ENCODE measurements at places on chromosomes 16 and 17.

DNA sequence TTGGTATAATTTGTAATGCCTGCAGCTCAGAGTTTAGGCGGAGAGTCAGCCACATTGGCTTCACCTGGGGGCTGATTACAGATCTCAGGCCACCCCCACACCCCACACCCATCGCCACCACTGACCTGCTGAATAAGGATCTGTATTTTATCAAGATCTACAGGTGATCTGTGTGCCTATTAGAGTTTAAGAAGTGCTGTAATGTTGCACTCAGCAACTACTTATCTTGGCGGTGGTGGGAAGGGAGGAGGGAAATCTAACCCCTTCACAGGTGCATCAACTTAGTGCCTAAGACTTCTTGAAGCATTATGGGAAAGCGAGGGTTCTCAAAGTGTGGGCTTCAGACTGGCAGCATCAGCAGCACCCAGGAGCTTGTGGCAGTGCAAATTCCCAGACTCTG lies 17.5 kb upstream of the KRT20 start:
- DNase-seq: no peak

DNA sequence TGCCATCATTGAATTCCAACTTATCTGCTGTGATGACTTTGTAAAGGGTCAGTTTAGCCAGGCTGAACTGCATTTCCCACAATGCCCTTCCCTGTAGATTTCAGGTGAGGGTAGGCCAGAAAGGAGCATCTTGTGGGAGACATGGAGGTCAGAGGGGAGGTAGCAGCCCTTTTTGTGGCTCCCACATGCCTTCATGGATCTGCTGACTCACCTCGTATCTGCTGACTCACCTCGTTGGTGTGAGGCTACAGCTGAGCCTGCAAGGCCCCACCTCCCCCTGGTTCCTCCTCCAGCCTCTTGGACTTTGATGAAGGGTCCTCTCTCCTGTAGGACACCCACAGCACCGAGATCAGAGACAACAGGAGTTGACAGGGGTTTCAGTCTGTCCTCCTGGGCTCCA lies 102.5 kb downstream of the SALL1 start:
- DNase-seq: no peak

DNA sequence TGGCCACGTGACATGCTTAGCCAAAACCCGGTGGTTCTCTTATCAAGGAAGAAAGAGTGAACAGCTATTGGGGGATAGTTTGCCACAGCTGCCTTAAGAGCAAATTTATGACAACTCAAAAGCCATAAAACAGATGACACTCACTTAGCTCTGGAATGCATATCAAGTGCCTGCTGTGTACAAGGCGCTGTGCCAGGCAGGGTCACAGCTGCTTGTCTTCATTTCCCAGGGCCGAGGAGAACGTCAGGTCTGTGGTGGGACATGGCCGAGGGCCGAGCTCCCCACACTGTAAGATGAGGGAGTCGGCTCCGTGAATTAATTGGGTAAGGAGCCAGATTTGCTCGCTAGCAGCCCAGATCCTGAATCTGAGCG lies 14.0 kb downstream of the EEF2K start:
- no peak for DNase-seq

GRCh38 chr17:44409309-44410028 lies 20.0 kb upstream of the ITGA2B start:
- no peak for DNase-seq

- DNase-seq: no peak
These were observed 166.6 kb downstream of the PHKB start for GRCh38 chr16:47627721-47628120.

- DNase-seq: no peak
These were observed 406.6 kb upstream of the SALL1 start for GRCh38 chr16:51557670-51558069.

DNA sequence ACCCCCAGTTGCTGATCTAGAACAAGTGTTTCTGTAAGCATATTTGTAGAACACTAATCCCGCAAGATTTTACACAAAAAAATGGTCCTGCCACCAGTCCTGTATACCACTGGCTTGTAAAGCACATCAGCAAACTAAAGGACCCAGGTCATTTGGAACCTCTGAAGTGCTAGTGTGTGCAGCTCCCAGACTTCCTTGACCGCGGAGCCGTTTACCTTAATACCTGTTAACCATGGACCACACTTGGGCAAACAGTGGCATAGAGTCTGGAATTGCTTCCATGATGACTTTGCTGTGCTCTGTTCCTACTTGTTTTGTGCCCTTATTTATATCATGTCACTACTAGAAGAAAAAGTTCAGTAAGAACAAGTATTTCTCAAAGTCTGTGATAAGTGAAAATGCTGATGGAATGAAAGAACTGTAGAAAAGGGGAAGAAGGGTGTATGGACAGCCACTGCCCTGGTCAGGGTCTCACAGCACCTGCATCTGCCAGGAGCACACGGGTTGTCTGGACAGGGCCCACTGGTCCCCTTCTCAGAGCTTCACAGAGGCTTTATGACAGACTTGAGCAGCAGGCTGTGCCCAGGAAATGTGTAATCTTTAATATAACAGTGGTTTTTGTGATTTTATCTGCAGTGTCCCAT lies 29.3 kb downstream of the ALDH3A2 start:
- DNase-seq: no peak

DNA sequence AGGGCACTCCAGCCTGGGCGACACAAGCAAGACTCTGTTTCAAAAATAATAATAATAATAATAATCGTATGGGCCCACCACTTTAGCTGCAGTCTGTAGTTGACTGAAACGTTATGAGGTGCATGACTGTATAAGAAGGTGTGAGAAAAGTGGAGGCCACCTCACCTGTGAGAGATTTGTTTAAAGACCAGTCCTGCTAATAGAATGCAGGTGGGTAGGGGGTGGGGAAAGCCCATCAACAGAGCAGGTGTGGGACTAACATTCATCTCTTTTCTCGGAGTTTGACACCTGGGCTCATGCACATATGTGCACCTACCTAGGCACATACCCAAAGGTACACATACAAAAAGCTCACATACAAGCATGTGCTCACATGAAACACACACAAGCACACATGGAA lies 68.0 kb upstream of the TOB1 start:
- no peak for DNase-seq

DNA sequence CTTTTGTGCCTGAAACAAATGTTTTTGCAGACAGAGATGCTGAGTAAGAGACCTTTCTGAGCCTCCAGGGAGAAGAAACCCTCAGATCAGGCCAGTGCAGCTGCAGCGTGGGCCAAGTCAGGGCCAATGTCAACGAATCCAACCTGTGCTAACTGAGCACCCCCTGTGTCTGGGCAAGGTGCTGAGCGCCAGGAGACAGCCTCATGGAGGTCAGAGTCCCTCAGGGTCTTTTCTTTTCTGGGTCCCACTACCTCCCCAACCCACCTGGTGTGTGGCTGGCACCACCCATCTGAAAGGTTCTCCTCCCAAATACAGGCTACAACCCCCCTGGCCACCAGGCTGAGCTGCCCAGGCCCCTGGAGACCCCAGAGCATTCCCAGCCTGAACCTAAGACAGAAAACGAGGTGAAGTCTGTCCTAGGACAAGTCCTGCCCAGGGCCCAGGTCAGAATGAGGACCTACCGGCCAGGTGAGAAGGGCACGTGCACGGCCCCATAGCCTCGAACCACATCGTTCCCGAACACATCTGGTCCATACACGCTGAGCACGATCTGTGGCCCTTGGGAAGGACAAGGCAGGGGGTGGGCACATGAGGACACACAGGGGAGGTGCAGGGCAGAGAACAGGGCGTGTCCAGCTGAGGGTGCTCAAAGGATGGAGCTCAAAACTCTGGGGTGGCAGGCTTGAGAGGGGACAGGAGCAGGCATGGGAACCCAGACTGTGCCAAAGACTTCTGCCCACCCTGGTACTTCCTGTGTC lies 15.0 kb downstream of the B9D1 start:
- no peak for DNase-seq

All from hematopoietic multipotent progenitor cell (in vitro differentiated cells).